ENCODE measurements at places on chromosomes 2 and 18.
A peak's percentile ranks its signal among the peaks of the same experiment; 100 is the strongest.

GRCh38 chr18:2557536-2557935, 13.8 kb downstream of the METTL4 start:
- DNase-seq: no peak

DNA sequence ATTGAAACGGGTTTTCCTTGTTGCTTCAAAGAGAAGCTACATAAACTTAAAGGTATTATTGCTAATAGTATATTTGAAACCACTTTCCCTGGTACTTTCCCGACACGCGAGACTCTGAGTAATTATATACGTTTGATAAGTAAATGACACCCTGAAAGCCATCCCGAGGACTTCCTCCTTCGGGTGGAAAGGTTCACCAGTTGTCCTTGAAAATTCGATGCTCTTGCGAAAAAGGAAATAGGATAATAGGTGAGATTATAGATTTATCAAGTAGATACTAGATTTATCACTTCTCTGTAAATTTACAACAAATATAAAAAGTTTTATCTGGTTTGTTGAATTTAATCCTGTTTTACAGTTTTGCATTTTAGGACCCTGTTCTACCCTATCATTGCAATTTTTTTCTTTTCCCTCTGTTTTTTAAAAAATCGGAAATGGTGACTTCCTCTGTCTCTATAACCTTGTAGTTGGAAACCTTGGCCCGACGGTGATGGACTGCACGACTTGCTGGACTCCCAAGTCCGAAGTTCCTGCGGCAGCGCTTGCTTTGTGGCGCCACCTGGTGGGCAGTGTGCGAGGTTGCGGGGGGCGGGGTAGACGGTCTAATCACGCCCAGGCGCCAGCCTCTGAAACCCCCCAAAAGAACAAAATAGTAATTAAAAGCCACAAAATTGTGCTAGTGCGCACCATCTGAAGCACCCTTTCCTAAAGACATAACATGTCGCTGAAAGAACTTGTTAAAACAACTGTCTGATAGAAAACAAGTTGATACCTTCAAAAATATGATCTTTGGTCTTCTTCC, 972 bp upstream of the DLX2 start:
- no peak for DNase-seq

DNA sequence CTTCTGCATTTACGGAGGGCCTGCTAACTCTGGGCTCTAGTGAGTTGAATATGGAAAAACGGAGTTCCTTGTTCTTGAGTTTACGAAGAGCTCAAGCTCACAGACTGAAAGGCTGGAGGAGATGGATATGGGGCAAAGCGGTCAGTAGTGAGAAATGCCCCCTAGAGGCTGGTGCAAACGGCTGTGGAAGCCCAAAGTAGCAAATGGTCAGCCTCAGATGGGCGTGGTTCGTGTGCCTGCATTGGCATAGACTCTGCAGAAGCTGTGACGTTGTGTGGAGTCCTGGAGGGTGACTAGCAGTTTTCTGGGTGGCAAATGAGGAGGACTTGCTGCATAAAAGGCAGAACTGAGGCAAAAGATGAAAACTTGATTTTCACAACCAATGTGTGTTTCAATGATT, 93.6 kb upstream of the TWIST2 start:
- no peak for DNase-seq

- DNase-seq: no peak
These were observed 323.7 kb downstream of the LRRTM1 start for GRCh38 chr2:79980816-79981215.

DNA sequence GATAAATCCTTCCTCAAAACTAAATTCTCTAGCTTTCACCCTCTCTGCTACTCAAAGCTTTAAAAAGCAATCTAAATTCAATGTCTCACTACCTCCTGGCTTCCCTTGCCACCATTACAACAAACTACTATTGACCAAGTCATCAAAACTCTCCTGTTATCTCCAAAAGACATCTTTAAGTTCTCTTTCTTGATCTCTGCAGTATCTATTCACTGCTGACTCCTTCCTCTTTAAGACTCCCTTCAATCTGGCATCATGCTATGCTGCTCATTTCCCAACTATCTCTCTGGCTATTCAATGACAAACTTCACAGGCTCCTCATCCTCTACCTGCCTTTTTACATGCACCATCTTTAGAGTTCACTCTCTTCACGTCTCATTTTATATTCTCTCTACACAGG, 5.9 kb downstream of the PPP3R1 start:
- no peak for DNase-seq

DNA sequence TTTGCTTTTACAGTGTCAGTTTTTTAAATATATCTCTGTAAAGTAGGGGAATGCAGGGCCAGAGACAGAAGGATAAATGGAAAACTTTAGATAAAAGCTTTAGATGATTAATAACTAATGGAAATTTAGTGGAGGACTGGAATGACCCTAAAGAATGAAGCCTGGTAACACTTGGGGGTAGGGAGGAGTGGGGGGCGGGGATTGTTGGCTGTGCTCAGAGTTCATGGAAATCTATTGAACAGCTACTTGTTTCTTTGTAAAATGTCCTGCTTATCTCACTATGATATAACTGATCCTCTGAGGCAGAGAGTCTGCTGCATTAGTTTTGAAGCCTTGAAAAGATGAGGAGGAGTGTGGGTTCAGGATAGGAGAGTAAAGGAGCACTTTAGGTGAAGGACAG, 90.5 kb downstream of the TMEM185B start:
- DNase-seq: no peak

DNA sequence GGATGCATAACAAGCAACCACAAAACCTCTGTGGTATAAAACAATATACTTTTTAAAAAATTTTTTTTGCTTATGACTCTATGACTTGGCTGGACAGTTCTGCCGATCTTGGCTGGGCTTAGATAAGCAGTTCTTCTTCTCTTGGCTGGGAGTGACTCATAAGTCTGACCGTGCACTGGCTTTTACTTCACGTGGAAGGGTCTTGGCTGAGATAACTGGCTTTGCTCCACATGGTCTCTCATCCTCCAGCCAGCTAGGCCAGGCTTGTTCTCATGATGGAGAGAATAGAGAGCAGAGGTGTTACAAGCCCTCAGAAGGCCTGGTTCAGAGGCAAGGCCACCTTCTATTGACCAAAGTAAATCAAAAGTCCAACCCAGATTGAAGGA, 178.9 kb upstream of the SERPINE2 start:
- no peak for DNase-seq

- DNase-seq: no peak
These were observed 1740.2 kb upstream of the CELF4 start for GRCh38 chr18:39305766-39306165.

DNA sequence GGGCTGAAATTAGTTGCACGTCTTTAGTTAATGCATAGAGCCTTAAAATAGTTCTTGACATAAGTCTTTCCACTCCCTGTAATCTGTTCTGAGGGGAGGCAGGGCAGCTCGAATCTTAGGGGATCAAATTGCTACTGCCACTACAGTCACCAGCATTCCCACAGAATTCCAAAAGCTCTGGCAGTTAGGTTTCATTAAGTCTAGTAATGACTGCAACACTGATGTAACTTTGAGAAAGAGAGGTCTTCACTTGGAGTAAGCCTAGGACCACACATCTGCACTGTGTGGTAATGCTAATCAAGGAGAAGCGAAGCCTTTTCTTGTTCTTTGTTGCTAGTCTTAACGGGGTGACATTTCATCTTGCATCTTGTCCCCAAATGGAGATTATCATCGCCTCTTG, 19.3 kb upstream of the NCK2 start:
- no peak for DNase-seq

DNA sequence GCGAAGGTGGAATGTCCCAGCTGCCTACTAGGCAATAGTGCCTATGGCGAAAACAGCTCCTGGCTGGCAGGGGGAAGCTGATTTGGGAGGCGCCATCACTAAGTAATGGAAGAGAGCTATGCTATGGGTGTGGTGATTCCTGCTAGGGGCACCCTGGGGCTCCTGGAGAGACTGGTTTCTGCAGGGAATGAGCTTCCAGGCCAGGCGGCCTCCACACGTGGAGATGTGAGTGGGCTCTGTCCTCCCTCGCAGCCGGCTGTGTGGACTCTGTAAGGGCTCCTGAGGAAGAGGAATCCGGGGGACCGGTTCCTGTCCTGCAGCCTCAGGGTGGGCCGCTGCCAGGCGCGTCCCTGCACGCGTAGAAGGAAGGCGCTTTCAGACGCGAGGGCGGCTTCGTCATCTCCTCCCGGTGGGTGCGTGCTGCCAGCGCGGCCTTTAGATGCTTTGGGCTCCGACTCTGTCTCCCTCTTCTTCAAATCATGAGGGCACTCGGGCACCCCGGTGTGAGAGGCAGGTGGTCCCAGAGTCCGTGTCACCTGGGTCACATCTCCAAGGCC, 55.5 kb upstream of the ANKRD62 start:
- no peak for DNase-seq

- no peak for DNase-seq
These were observed 40.4 kb downstream of the PLEKHM3 start for GRCh38 chr2:207984765-207985480.

- DNase-seq: no peak
These were observed 34.6 kb upstream of the DNER start for GRCh38 chr2:229748950-229749349.

DNA sequence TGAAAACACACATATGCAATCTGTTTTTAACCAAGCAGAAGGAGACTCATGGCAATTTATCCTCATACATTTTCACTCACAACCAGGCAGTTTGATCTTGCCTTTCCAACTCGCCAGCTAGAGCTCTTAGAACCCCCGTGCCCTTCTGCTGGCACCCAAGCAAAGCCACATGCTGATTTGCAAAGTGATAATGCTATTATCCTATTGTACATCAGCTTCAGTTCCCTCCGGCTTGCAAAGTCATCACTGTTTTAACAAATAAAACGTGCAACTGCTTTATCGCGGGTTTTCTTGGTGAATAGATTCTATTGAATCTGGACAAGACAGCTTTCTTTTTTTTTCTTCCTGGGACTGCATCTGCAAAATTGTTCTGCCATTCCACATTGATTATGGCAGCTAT, 314.6 kb downstream of the LNPK start:
- no peak for DNase-seq

GRCh38 chr2:219300022-219300421, 9.2 kb downstream of the PTPRN start:
- no peak for DNase-seq

- no peak for DNase-seq
These were observed 101.1 kb downstream of the EML6 start for GRCh38 chr2:54824567-54824966.

GRCh38 chr2:238370823-238371372, 50.6 kb downstream of the TRAF3IP1 start:
- peak; percentile 67 for DNase-seq

DNA sequence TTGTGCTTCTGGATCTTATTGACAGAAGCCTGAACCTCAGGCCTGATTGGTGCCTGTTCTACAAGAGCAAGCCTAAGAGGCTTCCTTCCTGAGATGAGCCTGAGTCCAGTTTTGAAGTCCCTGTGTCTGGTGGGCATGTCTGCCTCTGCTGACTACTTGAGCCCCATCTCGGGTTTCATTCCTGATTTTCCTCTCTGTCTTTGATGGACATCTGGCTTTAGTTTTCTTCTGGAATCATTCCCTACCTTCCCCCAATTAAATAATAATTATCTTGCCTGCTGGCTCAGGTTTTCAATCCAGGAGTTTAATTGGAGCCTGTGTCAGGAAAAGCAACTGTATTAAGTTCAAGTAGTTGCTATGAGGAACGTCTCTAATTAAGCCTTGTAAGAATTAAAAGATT, 135.5 kb upstream of the MC4R start:
- no peak for DNase-seq

- no peak for DNase-seq
These were observed 135.7 kb downstream of the DIS3L2 start for GRCh38 chr2:232097260-232097659.

- no peak for DNase-seq
These were observed 95.4 kb downstream of the PMS1 start for GRCh38 chr2:189879716-189880081.

DNA sequence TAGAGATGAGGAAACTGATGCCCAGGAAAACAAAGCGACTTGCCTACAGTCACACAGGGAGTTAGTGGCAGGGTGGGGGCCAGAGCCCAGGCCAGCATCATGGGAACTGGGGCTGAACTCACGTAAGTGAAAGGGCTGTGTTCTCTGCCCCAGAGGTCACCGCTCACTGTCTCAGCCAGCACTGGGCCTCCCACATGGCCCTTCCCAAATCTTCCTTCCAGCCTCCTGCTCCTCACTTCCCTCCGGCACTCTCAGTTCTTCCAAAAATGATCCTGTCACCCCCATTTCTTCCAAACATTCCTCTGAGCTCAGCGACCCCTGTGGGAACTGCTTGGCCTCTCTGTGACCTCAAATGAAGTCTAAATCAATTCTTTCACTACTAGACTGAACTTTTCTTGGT, 90.5 kb upstream of the TMEM247 start:
- no peak for DNase-seq

- no peak for DNase-seq
These were observed 128.8 kb upstream of the TRIB2 start for GRCh38 chr2:12587729-12588522.

Data from NCI-H1436 (cell line).